ENCODE measurements at places on chromosomes 5 and 9.

DNA sequence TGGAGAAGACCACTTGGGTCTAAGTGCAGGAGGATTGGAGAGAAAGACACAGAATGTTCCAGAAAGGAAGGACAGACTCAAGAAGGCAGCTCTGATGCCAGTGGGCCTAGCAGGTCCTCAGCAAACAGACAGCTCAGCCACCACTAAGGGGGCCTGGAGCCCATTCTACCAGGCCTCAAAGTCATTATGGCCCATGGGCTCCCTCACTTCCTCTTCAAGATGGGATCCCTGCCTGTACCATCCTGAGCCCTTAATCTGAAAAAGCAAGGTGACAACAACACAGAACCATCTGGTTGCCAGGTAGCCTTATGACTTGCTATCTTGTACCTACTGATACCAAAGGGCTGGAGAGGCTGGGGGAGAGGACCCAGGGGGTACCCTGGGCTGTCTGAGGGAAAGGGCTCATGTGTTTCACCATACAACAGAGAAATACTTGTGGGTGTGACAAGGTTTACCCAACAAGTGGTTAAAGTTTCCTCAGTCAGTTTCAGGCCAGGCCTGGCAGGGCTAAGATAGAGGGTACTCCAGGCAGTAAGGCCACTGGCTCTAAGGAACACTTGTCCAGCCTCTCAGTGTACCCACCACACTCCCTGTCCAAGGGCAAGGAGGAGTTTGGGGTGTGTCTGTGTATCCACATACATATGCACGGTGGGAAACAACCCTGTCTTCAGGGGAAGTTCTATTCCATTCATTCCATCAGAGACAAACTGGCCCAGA, 30.7 kb downstream of the TCF7 start:
- no peak for DNase-seq

- no peak for DNase-seq
Measured at GRCh38 chr5:116861666-116862065, 287.0 kb upstream of the SEMA6A start.

DNA sequence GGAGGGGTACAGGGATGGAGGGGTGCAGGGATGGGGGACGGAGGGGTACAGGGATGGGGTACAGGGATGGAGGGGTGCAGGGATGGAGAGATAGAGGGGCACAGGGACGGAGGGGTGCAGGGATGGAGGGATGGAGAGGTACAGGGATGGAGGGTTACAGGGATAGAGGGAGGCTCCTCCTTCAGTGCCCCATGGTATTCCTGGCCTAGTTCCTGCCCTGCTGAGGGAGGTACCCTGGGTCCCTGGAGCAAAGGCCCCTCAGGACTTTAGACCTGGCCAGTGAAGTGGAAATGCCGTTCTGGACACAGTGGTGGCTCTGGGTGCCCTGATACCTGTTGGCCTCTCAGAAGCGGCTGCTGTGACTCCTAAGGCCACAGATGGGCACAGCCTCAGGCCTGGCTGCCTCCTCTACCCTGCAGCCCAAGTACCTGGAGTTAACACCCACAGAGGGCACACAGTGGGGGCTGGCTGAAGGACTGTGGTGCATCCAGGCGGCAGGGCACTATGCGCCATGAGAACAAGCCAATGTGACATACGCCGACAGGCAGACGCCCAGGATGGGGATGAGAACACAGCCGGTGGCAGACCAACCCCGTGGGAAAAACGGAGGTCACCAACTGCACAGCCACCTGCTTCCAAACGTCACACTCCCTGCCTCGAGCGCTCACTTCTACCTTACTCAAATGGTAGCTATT, 8.4 kb downstream of the PTGES2 start:
- no peak for DNase-seq

GRCh38 chr9:73118898-73119554, 32.6 kb upstream of the ANXA1 start:
- DNase-seq: no peak

DNA sequence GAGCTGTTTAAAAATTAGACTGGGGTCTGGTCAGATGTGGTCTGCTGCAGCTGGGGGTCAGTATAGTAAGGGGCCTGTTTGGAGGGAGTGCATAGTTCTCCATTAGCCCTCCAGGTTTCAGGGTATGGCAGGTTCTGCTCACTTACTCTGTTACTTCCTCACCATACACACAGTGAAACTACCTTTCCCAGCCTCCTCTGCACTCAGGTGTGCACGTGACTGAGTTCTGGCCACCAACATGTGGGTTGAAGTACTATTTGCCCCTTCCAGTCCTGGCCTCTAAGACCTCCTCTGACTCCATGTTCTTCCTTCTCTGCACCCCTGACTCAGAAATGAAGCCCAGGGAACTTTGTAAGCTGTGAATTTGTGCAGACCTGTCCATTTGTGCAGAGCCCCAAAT, 190.5 kb upstream of the CLINT1 start:
- no peak for DNase-seq

DNA sequence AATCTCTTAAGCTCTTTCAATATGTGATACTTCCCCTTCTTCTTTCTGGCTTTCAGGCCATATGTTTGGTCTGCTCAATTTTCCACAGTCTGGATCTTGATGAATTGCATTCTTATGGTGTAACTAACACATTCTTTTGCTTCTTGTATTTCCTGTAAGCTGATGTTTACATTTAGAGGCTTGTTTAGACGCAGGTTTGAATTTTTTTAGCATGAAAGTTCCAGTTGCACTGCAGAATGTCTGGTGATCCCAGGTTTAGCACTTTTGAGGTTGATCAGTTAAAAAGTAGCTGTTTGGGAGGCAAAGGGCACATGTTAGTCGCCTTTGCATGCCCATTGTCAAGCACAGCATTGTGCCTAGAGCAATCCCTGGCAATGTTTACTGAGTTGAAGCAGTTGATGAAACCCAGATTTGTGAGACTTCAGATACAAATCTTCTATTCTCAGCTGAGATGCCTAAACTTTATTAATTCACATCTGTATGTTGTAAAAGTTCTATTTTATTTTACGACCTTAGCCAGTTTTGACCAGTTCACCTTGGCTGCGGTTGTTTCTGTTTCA, 59.6 kb upstream of the SPATA31C2 start:
- DNase-seq: peak; percentile 56

- peak; percentile 38 for DNase-seq
Measured at GRCh38 chr9:92607088-92607487, 62.8 kb downstream of the IPPK start.
